A172 (cell line): ENCODE measurements at places on chromosomes 5 and 9.

DNA sequence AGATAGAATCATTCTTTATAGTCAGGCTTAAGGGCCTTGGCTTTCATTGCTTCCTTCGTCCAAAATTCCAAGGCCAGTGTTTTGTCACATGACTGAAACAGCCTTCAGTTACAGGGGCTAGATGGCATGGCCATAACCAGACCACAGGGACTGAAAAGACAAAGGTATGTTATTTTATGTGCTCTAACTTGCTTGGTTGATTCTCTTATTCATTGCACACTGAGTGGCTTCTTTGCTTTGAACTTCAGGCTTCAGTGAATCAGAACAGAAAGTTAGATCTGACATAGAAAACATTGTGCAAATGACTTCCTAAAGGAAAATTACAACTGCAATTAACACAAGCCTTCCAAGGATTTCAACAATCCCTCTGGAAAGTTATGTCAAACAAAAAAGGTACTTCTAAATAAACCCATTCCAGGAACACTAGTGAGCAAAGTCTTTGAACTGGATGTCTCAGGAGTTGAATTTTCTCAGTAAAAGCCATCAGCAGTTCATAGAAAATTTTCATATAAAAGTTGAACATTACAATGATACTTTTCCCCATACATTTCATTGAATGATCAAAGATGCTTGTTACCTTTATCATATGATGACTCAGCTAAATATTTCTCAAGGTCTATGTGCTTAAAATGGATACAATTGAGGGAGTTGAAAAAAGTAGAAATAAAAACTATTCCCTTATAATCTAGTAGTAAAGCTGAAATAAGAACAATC is 355.3 kb downstream of the TMEM232 start:
- DNase-seq = no peak

GRCh38 chr9:18639911-18640310 is 166.0 kb downstream of the ADAMTSL1 start:
- DNase-seq = no peak

- peak; percentile 89 for DNase-seq
Observed at GRCh38 chr5:173714551-173715428, 98.3 kb upstream of the BOD1 start.

DNA sequence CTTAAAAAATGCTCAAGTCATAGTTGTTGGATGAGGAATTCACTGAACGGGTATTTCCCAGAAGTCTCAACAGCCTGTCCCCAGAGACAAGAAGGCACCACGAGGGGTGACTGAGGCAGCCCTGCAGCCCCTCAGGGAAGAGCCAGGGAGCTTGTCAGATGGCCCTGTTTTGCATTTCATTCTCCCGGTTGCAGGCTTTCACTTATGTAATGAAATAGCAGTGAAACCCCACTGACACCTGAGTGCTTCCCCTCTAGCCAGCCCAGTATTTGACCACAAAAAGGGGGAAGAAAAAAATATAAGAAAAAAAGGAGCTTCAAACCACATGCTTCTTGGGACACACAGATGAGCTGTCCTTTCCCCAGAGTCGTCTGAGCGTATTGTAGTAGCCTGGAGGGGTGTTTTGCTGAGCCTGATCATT is 75.3 kb upstream of the IL12B start:
- no peak for DNase-seq
